ENCODE measurements at places on chromosomes 2 and 18. TPM values are rescaled to one million over a fixed set of nuclear protein-coding genes. Genes with fewer than 3 reads are reported as not detected.

DNA sequence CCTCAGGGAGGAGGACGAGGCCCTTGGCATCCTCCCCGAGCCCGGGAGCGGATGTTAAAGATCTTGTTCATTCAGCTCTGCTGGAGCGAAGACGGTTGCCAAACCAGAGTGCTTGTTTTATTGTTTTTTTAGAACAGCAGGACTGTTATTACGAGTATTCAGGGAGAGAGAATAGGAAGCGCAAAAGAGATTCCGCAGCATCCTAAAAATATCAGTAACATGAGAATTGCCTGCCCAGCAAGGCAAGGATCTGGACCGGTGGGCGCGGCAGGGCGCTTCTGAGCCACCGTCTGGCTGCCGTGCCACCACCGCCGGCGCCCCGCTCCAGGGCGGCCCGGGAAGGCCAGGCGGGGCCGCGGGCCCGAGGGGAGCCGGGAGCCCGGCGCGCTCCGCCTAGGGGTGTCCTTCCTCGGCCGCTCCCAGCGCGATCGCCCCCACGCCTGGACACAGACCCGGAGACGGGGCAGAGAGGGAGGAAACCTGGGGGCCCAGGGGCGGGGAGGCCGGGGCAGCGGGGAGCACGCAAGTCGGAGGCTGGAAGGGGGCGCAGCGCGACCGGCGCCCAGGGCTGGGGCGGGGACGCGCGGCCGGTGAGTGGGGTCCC lies 843 bp downstream of the CYS1 start:
- DNase-seq: peak; percentile 58

DNA sequence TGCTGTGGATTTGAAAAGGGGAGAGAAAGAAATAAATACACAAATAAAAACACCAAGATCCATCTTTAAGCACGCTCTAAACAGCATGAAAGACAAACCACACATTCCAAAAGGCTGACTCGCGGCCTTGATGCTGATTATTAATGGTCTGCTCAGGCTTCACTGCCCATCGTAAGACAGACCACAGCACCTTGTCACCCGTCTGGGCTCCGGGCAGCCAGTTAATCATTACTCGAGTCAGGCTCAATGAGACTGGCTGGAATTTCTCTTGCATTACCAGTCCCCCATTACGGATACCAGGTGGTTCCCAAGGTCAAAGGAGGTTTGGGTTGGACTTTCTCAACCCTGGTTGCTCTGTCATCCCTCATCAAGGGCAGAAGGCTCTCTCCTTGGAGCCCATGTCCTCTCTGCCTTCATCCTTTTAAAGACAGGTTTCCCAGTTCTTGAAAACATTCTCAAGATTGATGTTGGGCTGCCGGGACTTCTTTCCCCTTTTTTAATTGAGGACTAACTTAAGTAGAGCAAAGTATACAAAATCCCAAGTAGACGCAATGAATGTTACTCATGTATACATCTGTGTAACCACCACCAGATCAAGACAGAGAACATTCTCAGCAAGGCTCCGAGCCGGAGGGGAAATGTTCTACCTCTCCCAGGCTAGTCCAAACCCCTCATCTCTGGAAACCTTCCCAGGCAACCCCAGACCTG lies 8.1 kb downstream of the SMAD7 start:
- peak; percentile 92 for DNase-seq

DNA sequence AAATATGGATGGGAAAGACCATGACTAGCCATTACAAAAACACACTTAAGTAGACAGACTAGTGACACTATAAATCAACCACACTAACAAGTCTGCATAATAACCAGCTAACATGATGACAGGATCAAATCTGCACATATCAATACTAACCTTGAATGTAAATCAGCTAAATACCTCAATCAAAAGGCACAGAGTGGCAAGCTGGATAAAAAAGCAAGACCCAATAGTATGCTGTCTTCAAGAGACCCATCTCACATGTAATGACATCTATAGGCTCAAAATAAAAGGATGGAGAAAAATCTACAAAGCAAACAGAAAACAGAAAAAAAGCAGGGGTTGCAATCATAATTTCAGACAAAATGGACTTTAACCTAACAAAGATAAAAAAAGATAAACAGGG lies 16.3 kb downstream of the PFN4 start:
- DNase-seq: no peak

- DNase-seq: no peak
These were observed 249.5 kb upstream of the SPHKAP start for GRCh38 chr2:228430986-228431385.

DNA sequence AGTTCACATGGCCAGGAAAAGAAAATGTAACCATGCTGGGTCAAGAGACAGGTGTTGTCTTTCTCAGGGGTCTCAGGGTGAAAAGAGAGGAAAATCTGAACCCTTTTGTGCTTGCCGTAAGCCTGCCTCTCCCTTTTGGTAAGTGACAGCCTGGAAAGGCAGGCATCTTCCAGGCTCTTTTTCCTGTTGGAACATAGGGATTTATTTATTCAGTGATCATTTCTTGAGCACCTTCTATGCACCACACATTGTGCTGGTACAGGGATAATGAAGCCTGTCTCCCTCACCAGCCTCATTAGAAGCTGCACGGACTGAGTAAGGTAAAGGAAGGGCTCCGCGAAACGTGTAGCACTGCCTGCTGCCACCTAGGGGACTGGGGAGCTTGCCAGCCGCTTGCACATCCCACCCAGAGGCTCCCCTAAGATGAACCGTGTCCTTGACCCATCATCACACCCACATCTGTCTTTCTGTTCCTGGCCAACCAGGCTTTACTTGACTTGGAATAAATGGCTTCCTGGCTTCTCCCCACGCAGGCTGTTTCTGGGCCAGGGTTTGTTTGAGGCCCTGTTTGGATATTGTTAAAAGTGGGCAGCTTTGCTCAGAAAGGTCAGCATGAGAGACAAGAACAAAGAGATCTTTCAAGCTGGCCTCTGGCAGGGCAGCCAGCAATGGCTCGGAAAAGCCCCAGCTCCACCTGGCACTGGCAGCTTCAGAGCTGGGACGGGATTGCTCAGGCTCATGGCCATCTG lies 73.3 kb upstream of the MCFD2 start:
- DNase-seq: no peak

- no peak for DNase-seq
These were observed 833 bp downstream of the EPB41L5 start for GRCh38 chr2:120013597-120014223.

DNA sequence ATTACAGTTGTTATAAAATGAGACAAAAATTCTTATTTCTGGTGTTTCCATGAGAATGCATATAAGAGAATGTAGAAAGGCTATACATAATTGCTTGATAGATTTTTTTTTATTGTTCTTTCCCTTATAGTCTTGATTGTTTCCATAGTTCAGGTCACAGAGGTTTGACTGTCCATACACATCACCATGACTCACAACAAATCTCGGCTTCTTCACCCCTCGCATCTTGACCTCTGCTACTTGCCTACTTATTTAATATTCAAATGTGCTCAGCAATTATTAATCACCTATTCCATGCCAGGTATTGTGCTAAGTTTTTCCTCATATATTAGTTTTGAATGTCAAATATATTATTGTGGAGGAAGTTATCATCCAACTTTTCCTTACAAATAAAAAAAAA lies 789.6 kb downstream of the RNF144A start:
- no peak for DNase-seq

DNA sequence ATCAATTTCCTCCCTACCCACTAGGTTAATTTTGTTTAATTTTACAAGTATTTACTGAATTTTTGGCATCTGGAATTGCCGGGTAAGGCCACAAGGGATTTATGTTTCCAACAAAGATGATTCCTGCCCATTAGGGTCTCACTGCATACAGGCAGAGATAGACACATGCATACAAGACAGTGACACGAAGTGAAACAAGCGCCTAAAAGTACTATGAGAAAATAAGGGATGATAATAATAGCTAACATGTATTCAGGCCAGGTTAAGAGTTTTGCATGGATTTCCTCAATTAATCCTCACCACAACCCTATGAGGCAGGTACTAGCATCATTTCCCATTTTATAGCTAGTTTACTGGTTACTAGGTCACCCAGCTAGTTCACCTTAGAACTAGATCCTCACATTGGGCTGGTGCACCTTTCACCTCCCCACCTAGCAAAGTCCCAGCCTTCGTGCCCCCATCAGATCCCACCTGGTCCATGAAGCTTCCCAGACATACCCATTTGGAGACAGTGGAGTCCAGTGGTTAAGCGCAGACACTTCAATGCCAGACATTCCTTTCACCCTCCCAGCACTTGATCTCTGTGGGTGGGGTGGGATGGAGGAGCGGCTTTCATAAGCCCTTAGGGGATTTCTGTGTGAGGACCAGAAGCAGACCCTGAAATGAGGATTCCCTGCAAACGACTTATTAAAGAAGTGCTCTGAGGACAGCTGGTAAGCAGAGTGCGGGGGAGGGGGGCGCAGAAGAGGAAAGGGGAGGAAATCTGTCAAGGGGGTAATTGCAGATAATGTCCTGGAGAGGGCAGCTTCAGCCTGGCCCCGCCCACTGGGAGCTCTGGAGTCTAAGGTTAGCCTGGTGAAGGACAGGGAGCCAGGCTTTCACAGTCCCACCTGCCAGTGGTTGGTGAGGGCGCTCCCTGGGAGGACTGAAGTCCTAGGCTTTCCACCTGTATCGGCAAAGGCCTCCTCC lies 5.8 kb upstream of the DGUOK start:
- peak; percentile 38 for DNase-seq

DNA sequence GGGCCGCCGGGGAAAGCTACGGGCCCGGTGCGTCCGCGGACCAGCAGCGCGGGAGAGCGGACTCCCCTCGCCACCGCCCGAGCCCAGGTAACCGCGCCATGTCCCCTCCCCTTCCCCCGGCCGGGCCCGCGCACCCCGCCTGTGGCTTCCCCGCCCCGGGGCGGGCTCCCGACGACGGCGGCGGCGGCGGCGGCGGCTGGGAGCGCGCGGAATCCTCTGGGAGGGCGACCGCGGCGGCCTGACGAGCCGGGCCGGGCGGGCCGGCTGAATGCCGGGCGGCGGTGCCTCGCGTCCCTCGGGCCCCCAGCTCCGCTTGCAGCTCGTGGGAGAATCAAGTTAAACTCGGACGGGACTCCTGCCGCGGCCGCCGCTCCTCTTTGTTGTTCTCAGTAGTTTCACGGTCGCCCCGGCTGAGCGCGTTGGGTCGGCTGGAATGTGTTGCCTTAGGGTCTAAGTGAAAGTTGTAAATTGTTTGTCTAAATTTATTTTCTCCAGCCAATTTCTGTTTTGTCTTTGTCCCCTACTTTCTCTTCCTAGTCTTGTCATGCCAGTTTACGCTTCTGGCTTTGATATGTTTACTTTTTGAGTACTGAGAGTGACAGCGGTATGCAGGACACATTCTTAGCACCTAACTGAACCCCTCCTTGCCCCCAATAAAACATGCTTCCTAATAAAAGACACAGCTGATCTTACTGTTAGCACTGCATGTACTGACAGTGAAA lies 685 bp downstream of the SMAD4 start:
- DNase-seq: peak; percentile 26

DNA sequence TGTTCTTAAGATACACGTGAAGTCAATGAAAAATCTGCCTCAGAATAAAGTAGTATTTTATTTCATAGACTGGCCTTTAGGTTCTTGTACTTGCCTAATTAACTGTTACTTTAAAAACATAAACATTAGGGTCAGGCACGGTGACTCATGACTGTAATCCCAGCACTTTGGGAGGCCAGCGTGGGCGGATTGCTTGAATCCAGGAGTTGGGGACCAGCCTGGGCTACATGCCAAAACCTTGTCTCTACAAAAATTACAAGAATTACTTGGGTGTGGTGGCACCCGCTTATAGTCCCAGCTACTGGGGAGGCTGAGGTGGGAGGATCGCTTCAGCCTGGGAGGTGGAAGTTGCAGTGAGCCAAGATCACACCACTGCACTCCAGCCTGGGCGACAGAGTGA lies 16.0 kb upstream of the SNORC start:
- peak; percentile 88 for DNase-seq

DNA sequence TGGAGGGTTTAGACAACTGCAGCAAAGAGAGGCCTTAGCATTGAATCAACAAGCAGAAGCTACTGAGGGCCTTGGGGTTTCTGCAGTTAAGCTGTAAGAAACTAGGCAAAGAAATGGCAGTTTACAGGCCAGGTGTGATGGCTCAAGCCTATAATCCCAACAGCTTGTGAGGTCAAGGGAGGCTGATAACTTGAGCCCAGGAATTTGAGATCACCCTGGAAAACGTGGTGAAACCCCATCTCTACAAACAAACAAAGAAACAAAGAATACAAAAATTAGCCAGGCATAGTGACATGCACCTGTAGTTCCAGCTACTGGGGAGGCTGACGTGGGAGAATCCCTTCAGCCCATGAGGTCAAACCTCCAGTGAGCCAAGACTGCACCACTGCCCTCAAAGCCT lies 421.6 kb upstream of the CHST9 start:
- no peak for DNase-seq

- DNase-seq: peak; percentile 69
These were observed 170.2 kb downstream of the PRKCE start for GRCh38 chr2:45821558-45822271.

DNA sequence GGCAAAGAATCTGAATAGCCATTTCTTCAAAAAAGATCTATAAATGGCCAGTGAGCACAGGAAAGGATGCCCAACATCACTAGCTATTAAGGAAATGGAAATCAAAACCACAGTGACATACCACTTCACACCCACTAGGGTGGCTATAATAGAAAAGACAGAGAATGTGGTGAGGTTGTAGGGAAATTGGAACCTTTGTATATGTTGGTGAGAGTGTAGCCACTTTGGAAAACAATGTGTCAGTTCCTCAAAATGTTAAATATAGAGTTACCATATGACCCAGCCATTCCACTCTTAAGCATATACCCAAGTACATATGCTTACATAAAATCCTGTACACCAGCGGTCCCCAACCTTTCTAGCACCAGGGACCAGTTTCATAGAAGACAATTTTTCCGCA lies 152.8 kb downstream of the SMAD2 start:
- no peak for DNase-seq

DNA sequence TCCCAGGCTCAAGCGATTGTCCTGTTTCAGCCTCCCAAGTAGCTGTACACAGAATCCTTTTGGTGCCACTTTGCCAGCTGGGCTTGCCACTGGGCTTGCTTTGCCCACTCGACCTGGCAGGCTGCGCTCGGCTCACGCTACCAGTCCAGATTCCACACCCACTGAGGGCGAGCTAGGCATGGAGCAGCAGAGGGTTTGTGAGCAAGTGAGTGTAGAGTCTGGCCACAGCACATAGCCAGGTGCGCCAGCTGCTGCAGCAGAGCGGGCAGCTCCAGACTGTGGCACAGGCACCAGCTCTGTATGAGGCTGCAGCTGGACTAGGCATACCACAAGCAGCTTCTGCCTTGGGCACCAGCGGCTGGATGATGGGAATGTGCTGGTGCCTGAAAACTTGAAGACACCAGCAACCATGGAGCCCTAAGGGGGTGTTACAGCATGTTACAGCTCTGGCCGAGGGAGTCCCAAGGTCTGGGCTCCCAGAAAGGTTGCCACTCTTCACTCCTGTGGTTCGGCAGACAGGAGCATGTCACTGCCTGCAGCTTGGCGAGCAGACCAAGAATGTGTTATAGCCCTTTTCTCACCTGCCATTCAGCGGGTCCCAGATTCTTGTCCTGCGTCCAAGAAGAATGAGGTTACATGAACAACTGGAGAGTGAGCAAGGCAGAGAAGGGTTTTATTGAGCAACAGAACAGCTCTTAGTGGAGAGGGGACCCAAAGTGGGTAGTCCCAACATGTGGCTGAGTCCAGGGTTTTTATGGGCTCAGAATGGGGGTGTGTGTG lies 12.9 kb downstream of the SMARCAL1 start:
- no peak for DNase-seq

Gene SERPINB11
- polyA plus RNA-seq: 0.12 TPM

Gene NCK2
- 29.5 TPM for polyA plus RNA-seq

Gene GRHL1
- polyA plus RNA-seq: 0.26 TPM

Gene CFC1
- polyA plus RNA-seq: not detected
